ENCODE measurements at places on chromosomes 3 and 15. TPM values are rescaled to one million over a fixed set of nuclear protein-coding genes. Genes with fewer than 3 reads are reported as not detected.

DNA sequence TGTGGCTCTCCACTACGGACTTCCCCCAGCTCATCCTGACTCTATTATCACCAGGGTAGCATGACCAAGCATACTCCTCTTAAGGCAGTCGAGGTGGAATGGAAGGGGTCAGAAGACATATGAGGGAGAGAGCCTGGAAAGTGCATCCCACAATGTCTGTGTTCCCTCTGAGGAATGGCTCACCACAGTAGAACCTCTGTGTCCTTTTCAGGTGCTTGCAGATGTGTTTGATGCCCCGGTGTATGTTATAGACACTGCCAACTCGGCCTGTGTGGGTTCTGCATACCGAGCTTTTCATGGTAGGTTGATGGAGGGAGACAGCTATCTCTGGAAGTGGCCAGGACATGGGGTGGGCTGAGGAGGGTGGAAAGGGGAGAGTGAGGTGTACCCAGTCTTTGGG is 50.3 kb downstream of the XYLB start:
- DNase-seq = no peak

The RYK gene
- 9.6 TPM for polyA plus RNA-seq

- no peak for DNase-seq
Measured at GRCh38 chr15:57215881-57216280, 160.4 kb upstream of the CGNL1 start.

The SLC22A13 gene
- polyA plus RNA-seq = not detected

The TUSC7 gene
- polyA plus RNA-seq = not detected

The SLCO2A1 gene
- polyA plus RNA-seq = not detected

All from naive thymus-derived CD8-positive, alpha-beta T cell (primary cell).